ENCODE measurements at places on chromosomes 5 and 9.

GRCh38 chr5:6236858-6237481 is 141.4 kb downstream of the MED10 start:
- no peak for DNase-seq

DNA sequence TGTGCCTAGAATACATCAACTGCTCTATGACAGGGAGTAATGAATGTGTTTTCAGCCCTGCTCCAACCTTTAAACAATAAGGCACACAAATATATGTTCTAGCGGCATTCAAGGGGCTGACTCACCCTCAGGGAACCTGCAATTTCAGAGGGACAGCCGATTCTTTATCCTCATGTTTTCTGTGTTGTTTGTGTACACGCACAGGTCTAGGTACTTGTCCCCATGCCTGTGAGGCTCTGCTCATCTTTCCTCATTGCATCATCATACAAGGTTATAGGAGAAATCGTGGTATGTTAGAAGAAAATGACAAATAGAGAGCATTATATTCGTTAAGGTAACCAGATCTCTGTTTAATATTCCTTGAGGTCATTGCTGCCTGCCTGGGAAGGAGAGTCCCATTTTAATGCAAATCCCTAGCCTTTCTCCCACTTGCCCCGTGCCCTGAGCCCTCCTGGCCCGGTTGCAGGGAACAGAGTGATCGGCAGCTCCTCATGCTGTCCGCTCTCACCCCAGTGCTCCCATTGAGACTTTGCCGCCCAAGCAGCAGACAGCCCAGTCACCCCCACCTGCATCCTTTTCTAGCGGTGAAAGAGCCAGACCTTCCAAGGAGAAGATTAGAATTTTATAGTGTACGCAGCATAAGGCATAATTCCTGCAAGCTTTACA is 14.6 kb downstream of the MAP1B start:
- DNase-seq, result no peak

DNA sequence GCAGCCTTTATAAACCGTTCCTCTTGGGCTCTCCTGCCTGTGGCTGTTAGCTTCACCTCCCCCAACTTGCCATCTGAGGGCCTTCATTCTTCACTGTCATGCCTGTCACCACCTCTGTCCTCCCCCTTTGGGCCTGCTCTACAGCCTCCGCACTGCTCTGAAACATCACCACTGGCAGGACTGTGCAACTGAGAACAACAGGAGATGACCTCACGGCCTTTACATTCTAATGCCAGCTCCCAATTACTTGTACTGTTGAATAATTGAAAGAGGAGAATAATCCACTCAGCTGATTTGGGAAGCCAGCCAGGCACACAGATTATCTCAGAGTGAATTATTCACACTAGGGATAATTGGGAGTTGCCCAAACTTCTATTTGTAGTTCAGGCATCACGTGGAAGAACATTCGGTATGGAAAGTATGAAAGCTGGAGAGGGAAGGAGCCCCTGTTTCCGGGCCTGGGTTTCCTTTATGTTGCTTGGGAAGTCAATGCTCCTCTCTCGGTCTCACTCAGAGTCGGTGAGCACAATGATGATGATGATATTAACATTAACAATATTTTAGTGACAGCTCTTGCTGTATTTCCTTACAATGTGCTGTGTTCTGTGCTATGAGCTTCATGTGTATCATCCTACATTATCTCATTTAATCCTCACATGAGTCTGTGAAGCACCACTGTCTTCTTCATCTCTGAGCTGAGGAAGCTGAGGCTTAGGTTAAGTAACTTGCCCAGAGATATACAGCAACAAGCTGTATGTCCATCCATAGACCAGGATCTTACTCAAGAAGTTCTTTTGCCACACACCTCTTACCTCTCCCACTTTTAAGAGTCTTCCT is 99.3 kb upstream of the LRRTM2 start:
- DNase-seq, result peak; percentile 63

- DNase-seq, result no peak
Observed at GRCh38 chr9:118624608-118625007, 744.6 kb downstream of the BRINP1 start.

GRCh38 chr9:20538956-20539355 is 83.3 kb downstream of the MLLT3 start:
- no peak for DNase-seq

GRCh38 chr5:137389042-137389441 is 110.1 kb downstream of the SPOCK1 start:
- no peak for DNase-seq

- DNase-seq, result no peak
Observed at GRCh38 chr5:168914491-168914890, 335.3 kb upstream of the PANK3 start.

GRCh38 chr9:82729991-82730589 is 332.9 kb downstream of the RASEF start:
- no peak for DNase-seq

DNA sequence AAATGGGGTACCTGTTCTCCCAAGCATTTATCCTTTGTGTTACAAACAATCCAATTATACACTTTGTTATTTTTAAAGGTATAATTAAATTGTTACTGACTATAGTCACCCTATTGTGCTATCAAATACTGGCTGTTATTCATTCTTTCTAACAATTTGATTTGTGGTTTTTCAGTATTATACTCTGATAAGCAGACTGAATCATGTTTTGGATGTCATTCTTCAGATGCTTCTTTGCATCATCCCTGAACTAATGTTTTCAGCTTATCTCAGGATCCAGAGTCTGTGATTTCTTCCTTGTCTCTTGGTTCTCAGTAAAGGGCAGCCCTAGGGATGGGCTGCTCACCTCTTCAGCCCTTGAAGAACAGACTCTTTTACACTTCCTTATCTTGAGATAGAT is 177.8 kb upstream of the SGCD start:
- no peak for DNase-seq

GRCh38 chr5:157283434-157283833 is 17.5 kb downstream of the CYFIP2 start:
- no peak for DNase-seq

GRCh38 chr9:96087669-96088299 is 212.3 kb downstream of the ERCC6L2 start:
- DNase-seq, result no peak

- DNase-seq, result no peak
Observed at GRCh38 chr5:60959156-60959555, 14.2 kb downstream of the NDUFAF2 start.

DNA sequence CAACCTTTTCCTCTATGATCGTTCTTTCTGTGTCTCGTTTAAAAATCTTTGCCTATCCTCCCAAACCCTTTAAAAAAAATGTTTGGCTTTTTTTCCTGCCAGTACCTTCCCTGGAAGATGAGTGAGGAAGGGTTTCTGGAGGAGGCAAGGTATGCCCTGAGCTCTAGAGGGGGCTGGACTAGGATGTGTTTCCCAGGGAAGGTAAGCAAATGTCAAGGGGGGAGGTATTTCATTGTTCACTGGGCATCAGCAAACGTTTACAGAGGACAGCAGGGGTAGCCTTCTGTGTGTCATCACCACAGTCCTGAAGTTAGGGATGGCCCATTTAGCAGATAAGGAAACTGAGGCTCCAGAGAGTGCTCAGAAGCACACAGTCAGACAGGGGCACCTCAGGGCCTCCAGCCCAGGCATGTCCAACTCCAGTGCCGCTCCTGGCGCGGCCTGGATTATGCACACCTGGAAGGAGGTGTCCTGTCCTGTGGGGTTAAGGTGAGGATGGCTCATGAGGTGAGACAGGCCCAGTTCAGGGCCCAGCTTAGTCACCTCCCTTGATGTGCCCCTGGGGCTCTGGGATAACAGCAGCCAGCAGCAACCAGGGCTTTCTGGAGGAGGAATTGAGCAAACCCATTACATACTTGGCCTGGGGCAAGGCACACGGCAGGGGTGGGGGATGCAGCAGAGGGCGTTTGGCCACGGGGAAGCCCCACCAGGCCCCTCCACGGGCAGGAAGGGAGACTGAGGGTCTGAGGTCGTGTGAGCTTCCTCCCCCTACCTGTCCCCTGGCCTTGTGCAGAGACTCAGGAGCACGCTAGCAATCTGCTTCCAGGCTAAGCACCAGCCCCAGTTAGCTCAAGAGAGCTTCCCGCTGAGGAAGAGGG is 100.3 kb upstream of the LMX1B start:
- DNase-seq, result no peak

DNA sequence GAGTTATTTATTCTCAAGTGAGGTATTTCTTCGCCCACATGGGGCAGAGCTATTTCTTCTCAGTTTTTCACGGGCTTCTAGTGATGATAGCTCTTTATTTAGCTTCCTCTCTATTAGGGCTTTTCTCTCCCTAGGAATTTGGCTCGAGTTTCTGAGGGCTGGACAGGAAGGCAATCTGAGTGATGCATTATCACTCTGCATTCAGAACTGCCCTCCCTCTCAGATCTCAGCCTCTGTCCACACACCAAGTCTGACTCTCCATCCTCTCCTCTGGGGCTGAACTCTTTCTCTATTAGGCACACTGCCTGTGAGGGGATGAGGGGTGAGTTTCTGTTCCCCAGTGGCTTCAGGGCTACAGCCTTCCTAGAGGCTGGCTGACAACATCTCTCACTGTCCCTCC is 14.9 kb upstream of the SCAMP1 start:
- no peak for DNase-seq

DNA sequence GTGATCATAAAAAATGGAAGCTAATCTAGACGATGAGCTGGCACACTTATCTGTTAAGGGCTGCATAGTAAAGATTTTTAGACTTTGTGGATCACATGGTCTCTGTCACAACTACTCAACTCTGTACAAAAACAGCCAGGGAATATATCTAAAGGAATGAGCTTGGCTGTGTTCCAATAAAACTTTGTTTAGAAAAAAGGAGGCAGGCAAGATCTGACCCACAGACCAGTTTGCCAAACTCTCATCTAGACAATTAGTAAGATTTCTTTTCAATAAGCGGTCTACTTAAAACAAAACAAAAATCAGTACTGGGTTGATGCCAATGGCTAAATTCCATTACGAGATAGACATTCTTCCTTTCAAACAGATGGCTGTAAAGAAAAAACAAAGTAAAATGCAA is 53.0 kb upstream of the RETREG1 start:
- DNase-seq, result no peak

- no peak for DNase-seq
Observed at GRCh38 chr9:86975036-86975435, 27.7 kb upstream of the GAS1 start.

DNA sequence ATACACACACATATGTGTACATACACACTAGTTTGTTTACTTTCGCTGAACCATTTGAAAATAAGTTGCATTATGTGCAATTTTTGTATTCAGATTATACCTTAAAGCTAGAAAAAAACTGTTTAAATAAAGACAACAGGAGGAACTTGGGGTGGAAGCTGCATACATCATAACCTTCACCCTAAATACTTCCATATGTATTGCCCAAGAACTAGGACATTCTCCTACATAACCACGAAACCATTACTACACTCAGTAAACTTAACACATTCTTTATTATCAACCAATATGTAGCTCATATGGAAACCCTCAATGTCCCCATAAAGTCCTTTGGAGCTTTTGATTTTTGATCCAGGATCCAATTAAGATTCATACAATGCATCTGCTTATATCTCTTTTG is 83.3 kb downstream of the GIN1 start:
- no peak for DNase-seq

DNA sequence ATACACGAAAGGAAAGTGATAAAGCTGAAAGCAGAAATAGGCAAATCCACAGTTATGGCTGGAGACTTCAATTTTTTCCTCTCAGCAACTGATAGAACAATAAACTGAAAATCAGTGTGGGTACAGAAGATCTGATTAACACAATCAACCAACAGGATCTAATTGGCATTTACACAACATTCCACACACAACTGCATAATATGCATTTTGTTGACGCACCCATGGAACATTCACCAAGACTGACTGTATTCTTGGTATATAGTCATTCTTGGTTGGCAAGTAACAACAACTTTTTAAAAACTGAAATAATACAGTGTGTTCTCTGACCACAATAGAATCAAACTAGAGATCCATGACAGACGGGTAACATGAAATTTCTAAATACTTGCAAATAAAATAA is 218.7 kb upstream of the S1PR3 start:
- DNase-seq, result no peak

- peak; percentile 55 for DNase-seq
Observed at GRCh38 chr9:35490155-35490909, 421 bp downstream of the RUSC2 start.

GRCh38 chr9:84600739-84601138 is 68.8 kb upstream of the NTRK2 start:
- no peak for DNase-seq

GRCh38 chr5:123830575-123830974 is 318.6 kb downstream of the CSNK1G3 start:
- DNase-seq, result no peak

DNA sequence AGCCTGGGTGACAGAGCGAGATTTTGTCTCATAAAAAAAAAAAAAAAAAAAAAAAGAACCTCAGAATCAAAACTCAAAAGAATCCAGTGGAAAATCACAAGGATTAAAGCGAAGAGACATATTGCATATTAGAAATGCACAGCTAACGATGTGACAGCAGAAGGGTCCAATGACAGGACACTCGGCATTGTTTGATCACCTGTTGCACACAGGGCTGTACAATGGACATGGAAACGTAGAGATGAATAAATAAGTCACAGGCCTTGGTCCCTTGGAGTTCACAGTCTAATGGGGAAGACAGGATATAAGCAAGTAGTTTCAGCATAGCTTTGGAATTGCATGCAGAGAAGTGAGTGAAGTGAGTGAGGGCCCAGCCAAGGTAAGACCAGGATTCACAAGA is 25.9 kb upstream of the PIK3R1 start:
- DNase-seq, result no peak

DNA sequence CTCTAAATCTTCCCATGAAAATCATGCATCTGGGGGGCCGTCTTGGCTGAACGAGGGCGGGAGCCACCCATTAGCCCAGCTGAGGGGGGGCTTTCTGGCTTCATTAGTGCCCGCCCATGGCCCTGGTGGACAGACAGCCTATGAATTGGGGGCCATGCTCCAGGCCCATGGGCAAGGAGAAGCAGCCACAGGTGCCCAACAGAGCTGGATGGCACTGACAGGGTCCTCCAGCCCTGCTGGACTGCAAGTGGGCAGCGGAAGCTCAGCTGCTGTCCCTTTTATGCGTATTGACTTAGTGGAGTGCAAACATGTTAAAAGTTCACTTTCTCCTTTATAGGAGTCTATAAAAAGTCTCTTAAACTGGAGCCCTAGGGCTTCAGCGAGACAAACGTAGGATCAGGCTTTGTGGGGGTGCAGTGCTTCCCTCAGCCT is 75.3 kb downstream of the MACROH2A1 start:
- no peak for DNase-seq

GRCh38 chr5:34998058-34998789 is 49.5 kb downstream of the AGXT2 start:
- no peak for DNase-seq

DNA sequence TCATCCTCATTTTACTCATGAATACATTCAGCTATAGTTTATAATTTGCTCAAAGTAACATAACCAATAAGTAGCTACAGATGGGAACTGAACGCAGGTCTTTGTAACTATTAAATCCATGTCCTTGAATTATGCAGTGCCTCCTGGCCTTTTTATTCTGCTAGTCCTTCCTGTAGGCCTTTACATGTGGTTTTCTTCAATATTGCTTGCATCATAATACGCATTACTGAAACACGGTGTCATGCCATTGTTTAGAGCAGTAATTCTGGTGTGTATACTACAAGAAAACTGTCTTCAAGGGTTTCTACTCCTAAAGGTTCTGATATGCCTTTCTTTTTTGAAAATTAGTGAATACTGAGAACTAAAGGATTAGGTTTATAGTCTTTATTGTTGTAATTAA is 20.7 kb downstream of the CWC27 start:
- no peak for DNase-seq
